D721Med (cell line): ENCODE measurements at places on chromosomes 6 and 20.

DNA sequence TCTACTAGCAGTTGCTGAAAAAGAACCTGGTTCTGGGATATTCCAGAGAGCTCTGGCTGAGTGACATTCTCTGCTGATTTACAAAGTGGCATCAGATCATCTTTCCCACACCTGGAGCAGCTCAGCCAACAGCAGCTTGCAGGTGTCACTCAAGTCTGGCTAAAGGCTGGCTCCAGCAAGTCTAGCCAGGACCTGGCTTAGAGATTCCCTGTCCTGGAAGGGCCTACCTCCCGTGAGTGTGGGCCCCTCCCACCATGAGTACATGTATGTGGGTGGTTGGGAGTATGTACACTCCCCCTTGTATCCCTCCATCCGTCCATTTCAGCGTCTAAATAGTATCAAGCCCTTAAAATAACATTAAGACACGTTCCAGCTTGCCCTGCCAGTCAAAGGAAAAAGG lies 539.3 kb upstream of the ID4 start:
- no peak for DNase-seq

DNA sequence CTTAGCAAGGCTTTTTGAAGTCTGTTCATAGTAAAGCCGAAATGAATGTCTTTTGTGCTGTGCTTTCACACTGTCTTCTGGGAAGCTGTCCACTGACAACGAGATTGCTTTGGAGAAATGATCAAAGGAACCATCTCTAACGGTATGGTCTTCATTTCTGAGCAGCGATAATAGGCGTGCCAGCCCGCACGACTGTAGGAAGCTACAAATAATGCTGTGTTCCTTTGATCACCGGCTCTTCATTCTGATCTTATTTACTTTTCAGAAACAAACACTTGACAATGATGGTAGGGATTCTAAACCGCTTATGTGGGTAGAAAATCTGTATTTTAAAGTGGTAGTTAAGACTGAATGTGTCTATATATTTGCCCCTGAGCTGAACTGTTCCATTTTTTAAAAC lies 306.6 kb upstream of the EXOC2 start:
- no peak for DNase-seq

- DNase-seq, result no peak
These were observed 86.5 kb upstream of the IFNGR1 start for GRCh38 chr6:137305691-137306090.

GRCh38 chr6:46888031-46888430 lies 33.7 kb downstream of the ADGRF5 start:
- no peak for DNase-seq

DNA sequence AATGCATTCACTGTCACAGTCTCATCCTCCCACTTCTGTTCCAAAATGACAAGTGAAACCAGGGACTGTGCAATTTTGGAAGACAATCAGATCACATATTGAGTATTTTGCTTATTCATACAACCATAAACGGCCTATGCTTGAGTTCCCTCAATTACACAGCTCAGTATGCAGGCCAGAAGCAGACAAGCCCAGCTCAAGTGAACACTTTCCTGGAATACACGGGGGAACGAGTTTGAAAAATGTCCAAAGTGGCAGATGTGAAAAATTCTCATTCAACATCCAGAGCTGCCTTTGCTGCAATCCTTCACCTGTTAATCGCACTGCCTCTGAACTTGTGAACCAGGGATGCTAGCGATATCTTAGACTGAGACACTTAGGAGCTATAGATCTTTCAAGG lies 190.2 kb downstream of the COL9A1 start:
- no peak for DNase-seq

DNA sequence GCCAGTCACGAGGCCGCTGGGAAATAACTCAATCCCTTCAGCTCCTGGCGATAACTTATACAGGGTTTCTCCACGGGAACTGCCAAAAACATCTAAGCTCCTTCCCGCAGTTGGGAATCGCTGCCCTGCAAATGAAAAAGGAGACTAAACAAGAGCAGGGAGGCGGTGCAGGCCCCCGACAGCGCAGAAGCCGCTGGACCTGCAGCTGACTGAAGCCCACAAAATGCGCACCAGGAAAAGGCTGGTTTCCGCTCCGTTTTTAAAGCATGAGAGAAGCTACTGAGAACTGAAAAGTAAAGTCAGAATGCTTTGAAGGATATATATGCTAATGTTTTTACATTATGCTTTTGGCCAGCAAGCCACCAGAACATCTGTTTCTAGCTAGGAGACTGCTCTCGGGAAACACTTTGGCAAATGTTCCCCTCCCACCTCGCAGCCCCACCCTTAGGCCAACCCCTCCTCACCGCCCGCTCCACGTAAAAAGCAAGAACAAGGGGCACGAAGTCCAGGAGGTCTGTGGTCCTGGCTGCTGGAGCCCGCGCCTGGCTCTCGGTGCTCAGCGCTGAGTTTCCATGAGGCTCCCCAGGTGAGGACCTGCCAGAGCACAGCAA lies 90.5 kb downstream of the SOD2 start:
- DNase-seq, result no peak

DNA sequence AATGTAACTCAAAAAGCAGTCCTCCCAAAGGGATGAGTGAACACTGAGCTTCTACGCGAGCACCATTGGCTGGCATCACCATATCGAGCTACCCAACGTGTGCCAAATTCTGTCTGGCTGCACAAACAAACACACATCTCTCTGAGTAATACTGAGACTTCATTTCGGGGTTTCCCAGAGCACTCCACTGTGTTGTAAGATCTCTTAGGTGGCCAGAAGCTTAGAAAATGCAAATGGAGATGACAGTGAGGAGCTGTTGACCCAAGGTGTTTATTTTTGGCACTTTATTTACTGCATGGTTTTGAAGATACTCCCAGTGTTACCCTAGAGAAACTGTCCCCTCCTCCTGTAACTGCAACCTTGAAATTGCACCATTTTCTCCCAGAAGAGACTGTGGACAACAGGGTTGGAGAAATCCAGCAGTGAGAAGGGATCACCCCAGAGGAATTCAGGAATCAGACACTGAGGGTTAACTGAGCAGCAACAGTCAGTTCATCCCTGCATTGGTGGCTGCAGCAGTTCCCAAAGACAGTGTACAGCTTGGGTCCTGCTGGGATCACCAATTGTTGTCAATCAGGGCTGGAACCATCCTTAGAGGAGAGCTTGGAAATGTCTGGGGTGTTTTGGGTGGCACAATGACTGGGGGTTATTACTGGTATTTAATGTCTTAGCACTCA lies 1.0 kb upstream of the RIPOR2 start:
- no peak for DNase-seq

GRCh38 chr6:137903933-137904821 lies 37.1 kb downstream of the TNFAIP3 start:
- no peak for DNase-seq

DNA sequence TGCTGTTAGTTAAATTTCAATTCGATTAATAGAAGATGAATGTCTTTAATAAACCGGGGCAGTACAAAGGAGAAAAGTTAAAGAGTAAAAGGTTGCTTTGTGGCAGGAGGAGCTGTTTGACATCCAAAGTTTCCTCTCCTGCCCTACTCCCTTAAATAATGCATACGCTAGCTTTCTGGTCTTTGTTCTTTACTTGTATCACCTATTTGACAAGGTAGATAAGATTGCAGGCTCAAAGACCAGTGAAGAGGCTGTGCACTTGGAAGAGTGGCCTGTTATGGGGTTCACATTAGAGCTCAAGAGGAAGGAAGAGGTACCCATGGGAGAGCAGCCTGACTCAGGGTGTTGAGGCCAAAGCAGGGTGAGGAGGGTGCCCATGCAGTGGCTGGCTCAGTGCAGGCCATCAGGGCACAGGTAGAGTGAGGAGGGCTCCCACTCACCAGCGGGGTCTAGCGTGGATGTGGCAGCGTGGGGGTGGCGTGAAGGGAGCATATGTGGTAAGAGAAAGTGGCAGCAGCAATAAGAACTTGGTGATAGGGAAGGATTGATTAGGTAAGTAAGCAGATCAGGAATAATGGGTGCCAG lies 29.3 kb upstream of the KLHL31 start:
- no peak for DNase-seq

DNA sequence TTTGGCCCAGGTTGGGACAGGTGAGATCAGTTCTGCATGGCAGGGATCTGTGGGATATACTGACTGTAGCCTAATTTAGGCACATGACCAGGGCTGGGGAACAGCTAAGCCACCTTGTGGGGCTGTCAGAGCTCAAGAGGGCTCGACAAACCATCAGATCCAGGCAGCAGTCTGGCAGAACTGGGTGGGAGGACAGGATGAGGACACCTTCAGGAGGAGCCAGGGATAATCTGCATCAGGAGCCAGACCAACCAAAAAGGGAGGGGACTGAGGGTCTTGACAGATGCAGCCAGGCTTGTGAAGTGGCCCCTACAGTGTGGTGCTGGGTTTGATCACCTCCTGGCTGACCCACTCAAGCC lies 123.4 kb downstream of the MAFB start:
- no peak for DNase-seq
